ENCODE measurements at places on chromosomes 2 and 18. TPM values are rescaled to one million over a fixed set of nuclear protein-coding genes. Genes with fewer than 3 reads are reported as not detected.
A peak's percentile ranks its signal among the peaks of the same experiment; 100 is the strongest.

DNA sequence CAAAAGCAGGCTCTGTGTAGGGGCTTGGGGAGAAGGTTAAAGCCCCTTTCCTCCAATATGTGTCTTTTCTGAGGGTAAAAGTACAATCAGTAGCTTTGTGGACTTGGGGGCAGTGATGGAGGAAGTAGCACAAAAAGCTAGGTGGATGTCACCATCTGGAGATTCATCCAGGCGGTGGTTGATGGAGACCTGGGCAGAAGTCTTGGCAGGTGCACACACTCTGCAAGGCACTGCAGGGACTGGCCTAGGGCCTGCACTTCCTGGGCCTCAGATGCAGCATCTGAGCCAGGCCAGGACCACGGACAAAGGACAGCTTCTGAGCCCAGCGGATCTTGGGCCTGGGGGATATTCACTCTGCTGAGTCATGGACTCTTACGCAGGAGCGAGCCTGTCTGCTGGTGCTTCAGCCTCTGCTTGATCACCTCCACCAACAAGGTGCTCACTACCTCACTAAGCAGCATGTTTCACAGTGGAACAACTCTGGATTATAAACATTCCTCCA, 391.1 kb downstream of the TNS1 start:
- DNase-seq = no peak

DNA sequence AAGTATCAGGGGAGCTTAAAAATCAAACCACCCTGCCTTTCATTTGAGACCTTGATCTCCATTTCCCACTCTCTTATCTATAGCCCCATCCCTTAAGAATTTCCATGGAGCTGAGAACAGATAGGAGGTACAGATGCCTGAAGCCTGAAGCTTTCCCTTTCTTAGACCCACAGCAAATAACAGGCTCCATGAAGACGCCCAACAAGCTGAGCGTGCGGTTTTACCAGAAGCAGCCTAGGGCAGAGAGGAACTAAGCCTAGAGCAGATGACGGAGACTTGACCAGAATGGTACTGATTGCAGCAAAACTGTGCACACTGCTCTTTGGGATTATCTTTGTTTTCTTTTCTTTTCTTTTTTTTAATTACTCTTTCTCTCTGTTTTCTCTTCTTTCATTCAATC, 1.7 kb upstream of the ERBB4 start:
- DNase-seq = no peak

Gene SPATA3
- not detected for total RNA-seq

GRCh38 chr2:113162869-113163268, 10.9 kb upstream of the PSD4 start:
- DNase-seq = no peak

Gene COLEC12
- total RNA-seq = 0.50 TPM

DNA sequence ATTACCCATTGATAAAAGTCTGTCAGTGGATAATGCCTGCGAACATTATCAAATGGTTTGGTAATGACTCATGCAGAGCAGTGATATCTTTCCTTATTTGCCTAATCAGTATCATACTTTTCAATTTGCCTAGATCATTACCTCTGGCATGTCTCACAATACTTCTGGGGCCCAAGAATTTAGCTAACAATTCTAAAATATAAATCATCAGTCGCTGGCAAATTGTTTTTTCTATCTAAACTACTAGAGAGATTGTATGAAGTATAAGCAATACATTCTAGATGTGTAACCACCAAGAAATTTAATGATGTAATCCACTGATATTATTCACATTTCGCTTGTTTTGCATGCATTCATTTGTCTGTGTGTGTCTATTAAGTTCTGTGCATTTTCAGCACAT, 191.2 kb upstream of the CDH19 start:
- DNase-seq = no peak

GRCh38 chr2:73963385-73964120, 21.2 kb upstream of the TET3 start:
- DNase-seq = no peak

DNA sequence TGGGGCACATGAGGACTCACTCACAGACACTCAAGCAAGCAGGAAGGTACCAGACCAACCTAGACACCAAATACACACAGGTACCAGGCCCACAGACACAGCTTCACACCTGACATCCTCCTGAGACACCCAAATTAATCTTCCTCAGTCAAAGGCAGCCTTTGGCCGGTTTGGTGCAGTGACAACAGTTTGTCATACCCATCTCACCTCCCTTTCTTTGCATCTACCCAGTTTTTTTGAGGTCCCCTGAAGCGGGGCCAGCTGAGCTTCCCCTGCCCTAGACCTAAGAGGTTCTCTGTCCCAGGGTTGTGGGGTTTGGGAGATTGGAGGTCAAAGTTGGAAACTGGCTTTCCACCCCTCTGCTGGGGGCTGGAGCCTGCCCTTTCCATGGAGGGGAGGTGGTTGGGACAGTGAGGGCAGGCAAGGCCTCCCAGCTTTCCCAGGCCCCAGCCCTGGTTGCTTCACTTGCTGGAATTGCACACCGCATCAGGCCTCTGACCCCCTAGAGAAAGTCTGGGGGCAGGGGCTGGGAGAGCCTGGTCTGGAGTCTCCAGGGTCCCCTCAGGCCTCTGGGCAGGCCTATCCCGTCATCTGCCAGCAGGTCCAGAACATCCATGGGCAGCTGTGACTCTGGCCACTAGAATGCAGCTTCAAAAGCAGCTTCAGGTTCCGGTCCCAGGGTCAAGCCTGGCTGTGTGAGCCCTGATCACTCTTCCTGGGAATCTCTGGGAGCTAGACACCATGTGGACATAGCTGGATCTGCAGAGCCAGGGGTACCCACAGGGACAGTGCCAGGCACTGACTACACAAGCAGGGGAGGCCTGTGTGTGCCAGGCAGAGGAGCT, 12.5 kb upstream of the TEX261 start:
- DNase-seq = no peak

Gene GAL3ST2
- not detected for total RNA-seq

Gene IL37
- not detected for total RNA-seq

GRCh38 chr2:207282916-207283315, 117.2 kb upstream of the KLF7 start:
- DNase-seq = peak; percentile 28
